ENCODE measurements at places on chromosomes 3 and 15. TPM values are rescaled to one million over a fixed set of nuclear protein-coding genes. Genes with fewer than 3 reads are reported as not detected.

Gene SCAANT1
- total RNA-seq: not detected

Gene LRCH3
- 94.1 TPM for total RNA-seq

Gene GRAMD1C
- total RNA-seq: 12.2 TPM

Gene SLC15A2
- total RNA-seq: 8.5 TPM

Gene NANOGP8
- total RNA-seq: not detected

Gene GATA2
- not detected for total RNA-seq

Gene PTPN9
- 18.2 TPM for total RNA-seq

Gene GREM1
- total RNA-seq: not detected

Gene LSAMP
- 0.02 TPM for total RNA-seq
